ENCODE measurements at places on chromosomes 2 and 18.

DNA sequence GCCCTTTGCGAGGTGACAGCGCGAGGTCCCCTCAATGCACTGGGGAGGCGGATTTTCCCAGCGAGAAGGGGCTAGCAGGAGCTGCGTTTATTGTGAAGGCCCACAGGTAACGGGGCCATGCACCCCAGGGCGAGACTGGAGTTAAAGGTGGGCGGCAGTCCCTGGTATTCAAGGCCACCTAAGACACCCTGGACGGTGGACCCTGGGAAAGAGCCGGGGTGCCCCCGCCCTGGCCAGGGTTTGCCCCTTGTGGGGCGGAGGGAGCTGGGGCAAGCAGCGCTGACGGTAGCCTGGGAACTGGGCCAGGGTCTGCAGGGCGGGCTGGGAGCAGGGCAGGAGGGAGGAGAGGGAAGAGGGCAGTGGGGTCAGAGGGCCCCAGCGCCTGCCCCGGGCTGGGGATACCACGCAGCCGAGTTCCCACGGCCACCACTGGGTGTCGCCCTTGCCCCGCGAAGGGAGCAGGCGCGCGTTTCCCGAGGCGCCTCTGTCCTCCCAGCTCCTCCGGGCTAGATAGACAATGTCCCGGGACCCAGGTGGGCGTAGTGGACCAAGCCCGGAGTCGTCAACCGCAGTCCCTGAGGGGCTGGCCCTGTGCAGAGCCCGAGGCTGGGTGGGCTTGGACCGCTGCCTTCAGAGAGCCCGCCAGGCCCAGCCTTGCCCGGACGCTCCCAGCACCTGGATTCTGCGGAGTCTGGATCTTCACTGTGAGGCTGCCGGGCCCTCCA, 80.2 kb downstream of the SMAD4 start:
- peak; percentile 91 for DNase-seq

DNA sequence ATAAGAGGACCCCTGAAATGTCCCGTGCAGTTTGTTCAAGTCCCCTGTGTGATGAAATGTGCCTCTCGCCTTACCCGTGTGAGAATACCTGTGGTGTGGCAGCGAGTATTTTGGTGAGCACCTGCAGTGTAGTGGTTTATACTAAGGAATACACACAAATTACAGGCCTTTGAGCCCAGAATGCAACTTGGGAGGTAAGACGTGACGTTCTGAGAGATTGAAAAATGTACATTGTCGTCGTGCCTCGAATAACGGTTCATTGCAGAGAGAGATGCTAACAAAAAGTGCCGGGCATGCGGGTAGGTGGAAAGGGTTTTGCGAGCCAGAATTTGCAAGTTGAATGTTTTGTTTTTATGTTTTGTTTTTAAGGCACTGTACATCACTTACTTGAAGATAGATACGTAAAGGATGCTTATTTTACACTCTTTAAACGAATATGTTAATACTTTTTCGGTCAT, 867 bp downstream of the RBBP8 start:
- DNase-seq = no peak

DNA sequence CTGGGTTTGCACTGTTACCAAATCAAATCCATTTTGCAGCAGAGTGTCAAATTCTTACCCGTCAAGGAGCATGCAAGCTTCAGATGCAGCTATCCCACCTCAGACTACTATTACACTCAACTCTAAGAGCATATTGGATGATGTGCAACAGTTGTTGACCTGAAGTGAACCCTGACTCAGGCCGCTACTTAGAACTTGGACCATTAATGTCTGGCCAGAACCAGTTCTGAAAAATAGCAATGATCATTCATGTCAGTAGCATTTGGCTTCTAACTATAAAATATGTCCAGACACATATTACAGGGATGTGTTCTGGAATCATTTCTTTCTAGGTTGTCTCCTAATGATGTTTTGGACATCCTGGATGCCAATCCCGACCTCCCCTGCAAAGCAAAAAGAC, 135.5 kb upstream of the PKDCC start:
- DNase-seq = no peak

DNA sequence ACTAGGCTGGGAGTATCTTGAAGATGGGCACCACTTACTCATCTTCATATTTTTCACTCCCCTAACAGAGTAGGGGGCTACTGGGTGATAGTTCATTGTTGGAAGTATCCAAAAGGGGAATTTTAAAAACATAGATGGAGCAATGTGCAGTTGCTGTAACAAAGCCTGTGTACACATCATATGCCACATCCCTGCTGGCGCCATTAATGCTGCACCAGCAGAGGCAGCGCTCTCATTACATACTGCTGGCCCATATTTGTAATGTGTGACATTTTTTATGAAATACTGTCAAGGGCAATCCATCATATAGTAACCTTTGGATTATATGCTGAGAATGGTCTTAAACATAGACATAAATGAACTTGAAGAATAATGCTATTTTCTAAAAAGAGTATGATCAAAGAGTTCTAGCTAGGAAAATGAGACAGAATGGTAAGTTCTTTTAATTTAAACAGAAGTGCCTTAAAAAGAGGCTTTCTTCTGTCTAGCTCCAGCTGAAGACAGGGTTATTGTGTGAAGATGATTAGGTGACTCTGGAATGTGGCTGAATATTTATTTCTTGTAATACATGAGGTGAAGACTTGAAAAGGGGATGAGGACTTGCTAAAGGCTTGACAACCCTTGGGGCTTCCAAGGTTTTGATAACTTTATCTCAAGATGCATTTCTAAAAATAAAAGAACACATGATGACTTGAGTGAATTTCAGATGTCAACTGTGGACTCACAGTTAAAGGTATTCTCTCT, 2.4 kb upstream of the TMEM178A start:
- no peak for DNase-seq

- no peak for DNase-seq
Measured at GRCh38 chr18:37299471-37300304, 265.9 kb downstream of the CELF4 start.

- no peak for DNase-seq
Measured at GRCh38 chr2:238513346-238513745, 86.6 kb downstream of the ASB1 start.

DNA sequence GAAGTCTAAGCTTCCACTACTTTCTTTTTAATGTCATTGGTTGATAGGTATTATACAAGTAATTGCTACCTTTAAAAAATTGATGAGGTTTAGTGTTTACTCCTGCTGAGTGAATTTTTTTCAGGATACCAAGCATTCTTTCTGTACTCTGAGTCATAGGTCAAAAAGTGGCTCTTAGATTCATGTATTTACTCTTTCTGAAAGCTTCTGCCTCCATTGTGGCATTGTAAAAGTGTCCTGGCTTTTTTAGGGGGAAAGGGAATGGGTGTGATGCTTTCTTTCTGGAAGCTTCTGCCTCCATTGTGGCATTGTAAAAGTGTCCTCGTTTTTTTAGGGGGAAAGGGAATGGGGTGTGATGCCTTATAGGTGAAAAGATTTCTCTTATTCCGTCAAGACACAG, 286.5 kb downstream of the LPIN1 start:
- no peak for DNase-seq

DNA sequence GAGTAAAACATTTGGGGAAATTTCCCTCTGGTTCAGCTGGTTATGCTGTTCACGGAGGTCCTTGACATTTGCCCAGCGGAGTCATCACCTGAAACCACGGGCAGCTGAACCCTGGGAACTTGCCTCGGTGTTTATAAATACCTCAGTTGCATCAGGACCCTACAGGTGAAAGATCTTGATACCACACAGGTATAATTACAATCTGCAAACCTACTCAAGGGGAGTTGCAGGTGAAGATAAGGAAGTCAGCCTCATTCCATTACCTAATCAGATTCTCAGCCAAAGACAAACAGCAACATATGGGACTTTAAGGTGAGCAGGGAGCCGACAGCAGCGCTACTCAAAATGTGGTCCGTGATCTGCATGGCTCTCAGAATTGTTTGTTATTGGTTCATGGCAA, 37.0 kb upstream of the ATIC start:
- no peak for DNase-seq

GRCh38 chr2:8455236-8456150, 226.4 kb upstream of the ID2 start:
- DNase-seq = no peak

GRCh38 chr18:29146068-29146467, 969.1 kb upstream of the CDH2 start:
- no peak for DNase-seq

DNA sequence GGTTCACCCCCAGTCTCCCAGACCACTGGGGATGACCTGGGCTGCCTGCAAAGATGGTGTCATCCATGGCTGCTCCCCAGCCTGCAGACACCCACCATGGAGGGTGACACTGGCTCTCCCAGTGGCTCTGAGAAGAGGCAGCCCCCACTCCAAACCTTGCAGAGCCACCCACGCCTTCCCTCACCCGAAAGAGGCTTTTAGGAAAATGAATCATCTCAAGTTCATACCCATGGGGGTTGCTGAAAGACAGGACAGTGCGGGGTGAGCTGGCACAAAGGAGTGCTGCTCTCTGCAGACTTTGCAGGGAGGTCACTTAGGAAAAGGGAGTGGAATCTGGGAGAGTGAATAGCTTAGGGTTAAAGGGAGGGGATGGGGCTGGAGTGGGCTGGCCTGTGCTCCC, 36.4 kb downstream of the MPHOSPH10 start:
- DNase-seq = no peak

GRCh38 chr2:98310010-98310409, 36.2 kb upstream of the CNGA3 start:
- no peak for DNase-seq

DNA sequence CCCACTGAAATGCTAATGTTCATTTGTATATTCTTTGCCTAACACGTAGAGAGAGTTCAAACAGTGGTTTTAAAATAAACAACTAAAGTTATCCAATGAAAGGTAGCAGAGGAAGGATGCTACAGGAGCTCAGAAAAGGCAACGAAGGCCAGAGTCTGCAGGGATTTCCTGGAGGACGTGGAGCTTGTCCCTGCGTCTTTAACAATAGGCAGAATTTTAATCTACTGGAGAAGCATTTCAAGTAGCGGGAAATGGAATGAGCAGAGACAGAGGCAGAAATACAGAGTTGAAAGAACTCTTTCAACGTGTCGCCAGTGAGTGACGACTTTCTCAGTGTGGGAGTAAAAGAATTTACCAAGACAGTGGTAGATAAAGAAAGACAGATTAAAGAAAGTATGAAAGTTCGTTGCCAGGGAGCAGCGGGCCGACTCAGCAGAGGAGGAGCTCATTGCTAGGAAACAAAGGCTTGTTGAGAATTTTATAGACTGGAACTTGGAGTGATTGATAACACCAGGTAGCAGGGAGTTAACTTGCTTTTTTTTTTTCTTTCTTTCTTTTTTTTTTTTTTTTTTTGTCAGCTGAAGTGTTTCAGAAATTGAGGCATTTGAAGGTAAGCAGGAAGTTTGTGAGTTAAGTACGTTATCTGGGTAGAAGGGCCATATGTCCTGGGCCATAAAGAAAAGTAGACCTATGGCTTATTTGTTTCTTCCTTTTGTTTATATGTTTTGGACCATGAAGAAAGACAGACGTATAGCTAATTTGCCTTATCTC, 625 bp upstream of the NBAS start:
- DNase-seq = no peak

GRCh38 chr2:15300624-15301573, 260.2 kb downstream of the NBAS start:
- DNase-seq = no peak

- DNase-seq = no peak
Measured at GRCh38 chr2:26925100-26925791, 45.2 kb upstream of the MAPRE3 start.

GRCh38 chr2:106304612-106305184, 110.6 kb upstream of the UXS1 start:
- no peak for DNase-seq

DNA sequence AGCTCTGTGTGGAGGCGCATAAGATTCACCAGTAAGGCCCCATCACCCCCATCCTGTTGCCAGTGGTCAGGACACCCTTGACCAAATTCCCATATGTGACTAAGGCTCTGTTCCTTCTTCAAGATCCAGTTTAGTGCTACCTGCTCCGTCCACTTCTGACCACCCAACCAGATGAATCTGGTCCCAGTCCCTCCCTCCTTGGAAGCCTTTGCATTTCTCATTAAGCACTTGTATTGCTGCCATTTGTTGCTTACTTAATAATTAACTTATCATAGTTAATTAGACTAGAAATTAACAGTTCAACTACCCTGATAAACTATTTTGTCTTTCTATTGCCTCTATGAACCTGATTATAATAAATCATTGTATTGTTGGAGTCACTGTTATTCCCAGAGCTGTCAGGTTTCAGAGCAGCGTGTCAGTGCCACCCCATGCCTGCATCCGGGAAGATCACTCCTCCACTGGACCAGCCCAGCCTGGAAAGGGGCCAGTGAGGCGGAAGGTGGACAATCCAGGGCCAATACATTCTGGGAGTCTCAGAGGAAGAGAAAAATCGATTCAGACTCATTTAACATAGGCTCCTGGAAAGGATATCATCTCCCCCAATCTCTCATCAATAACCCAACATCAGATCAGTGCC, 9.5 kb upstream of the NAT8 start:
- no peak for DNase-seq

DNA sequence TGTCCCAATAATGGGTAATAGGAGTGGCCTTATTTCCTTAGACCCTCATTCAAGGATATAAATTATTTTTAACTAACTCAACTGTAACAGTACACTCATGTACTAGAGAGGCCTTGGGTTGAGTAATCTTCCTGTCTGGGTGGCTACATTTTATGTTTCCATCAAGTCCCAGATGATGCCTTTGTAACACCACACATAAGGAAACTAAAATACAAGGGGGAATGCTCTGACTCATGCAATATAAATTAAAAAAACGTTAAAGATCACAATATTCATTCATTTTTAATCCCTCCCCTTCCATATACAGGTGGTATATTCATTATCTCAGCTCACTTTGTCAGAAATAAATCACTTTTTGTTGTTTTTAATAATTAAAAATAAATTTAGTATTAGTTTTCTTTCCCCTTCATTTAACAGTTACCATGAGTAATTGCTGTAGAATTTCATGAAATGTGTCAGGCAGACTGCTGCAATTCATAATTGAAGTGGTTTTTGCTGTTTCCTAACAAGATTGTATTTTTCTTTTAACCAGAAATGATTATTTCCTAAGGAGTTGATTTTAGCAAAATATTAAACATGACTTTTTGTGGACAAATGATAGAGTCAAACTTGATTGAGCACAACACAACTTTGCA, 1403.6 kb downstream of the SUCLG1 start:
- no peak for DNase-seq

DNA sequence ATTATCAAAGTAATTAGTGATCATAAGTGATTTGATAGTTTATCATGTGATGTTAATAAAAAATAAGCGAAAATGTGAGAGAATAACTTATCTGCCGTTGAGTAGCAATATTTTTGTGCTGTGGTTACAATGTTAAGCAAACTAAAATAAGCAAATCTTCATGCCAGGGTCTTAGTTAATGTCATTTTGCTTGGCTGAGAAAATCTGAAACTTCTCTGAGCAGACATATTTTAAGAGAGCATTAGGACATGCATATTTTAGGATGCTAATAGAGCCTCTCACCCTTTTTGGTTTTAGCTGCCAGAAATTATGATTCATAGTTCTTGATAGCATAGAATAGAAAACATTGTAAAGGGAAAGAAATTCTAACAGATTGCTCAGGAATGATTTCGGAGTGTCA, 233.5 kb upstream of the ZEB2 start:
- DNase-seq = no peak

GRCh38 chr2:39736640-39737039, 42.4 kb downstream of the THUMPD2 start:
- DNase-seq = no peak
